ENCODE measurements at places on chromosomes 4 and X.

DNA sequence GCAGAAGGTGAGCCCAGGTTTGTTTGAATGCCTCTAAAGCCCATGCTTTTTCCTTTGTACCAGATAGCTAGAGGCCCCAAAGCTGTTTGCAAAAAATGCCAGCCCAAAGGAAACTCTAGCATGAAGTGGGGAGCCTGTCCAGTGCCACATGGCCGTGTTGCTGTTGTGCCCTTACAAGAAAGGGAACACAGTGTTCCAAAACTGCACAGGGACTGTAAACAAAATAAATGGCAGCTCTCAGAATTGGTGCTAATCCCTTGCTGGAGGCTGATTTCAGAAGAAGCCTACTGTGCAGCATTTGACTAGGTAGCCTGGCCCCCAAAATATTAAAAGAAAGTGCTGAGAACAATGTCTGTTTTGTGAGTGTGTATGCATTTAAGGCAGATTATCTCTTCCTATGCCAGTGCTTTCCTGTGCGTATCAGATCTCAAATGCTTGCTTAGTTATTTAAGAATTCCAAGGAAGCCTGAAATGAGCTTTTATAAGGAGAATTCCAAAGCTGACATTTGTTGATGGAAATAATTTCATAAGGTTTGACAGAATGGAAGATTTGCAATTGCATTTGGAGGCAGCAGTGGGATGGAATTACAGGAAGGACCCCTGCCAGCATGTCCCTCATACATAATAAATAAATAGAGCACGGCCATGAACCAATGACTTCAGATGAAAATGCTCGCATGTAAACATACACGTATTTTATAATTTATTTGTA lies 115.7 kb downstream of the IRF2 start:
- no peak for DNase-seq

DNA sequence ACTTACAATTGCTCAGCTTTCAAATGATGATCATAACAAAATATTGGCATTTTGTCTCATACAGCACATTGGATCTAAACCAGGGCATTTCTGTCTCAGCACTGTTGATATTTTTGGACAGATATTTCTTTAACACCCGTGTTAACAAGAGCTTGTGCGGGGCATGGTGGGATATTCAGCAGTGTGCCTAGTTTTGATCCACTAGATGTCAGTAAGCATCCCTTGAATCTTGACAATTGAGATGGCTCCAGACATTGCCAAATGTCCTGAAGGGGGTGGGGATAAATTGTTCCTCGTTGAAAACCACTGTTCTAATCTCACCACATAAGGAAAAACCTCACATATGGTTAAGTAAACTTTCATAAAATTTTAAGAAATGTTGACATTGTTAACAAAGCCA lies 806.3 kb downstream of the STIM2 start:
- DNase-seq: no peak

GRCh38 chr4:171727185-171727584 lies 86.0 kb upstream of the GALNTL6 start:
- no peak for DNase-seq

- DNase-seq: peak; percentile 9
These were observed 26.4 kb upstream of the SMIM14 start for GRCh38 chr4:39664828-39665731.

GRCh38 chr4:8050555-8051206 lies 107.9 kb downstream of the ABLIM2 start:
- DNase-seq: no peak

GRCh38 chrX:108216405-108216804 lies 124.8 kb downstream of the ATG4A start:
- no peak for DNase-seq

DNA sequence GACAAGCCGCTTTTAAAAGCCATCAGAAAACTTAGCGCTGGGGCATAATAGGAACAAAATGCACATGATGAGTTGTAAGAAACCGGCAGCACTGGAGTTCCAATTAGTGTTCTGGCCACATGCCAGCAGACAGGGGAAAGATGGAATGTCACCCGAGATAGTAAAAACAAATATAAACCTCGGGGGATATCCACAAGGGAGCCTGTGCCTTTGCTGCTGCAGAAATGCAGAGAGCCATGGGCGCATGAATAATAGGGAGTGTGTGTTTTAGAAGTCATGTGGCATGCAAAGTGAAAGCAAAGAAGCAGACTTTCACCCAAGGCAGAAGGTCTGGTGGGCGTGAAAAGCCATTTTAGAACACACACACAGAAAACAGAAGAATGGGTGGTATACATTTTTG lies 19.1 kb downstream of the GPRASP3 start:
- DNase-seq: no peak

DNA sequence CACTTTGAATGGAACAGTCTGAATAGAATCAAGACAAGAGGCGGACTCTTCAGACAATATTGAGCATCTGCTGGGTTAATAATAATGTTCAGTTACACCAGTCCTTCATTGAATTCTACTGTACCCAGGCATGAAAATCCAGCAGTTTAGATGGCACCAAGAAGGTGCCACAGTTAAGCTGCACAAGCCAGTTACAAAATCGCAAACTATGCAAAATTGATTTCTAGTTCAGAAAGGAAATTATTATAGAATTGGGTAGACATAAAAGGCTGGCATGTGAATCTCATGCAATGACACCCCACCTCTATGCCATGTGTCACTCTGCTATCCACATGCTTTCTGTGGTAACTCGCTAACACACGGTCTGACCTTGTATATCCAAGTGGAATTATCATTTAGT lies 105.8 kb upstream of the VCX3A start:
- DNase-seq: no peak

DNA sequence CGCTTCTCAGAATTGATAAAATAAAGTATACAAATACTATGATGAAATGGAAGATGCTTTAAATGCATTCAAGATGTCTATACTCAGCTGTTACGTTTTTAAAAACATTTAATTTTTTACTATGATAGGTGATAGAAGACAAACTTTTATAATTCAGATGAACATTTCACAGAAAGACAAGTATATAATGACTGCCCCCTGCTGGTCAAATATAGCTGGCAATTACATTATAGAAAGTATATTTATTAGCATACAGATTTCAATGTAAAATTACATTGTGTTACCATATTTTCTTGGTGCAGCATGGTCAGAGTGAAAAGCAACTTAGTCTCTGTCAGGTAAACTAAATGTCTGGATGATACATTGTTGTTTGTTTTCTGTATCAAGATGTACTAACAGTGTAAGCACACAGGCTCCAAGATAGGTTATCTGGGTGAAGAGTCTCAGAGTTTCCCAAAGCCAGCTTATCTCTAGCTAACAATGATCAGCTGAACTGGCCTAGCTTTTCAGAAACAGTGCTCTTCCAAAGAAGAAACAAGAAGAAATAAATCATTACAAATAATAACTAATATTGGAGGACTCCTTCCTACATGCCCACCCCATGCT lies 54.1 kb downstream of the SRPX start:
- peak; percentile 8 for DNase-seq

DNA sequence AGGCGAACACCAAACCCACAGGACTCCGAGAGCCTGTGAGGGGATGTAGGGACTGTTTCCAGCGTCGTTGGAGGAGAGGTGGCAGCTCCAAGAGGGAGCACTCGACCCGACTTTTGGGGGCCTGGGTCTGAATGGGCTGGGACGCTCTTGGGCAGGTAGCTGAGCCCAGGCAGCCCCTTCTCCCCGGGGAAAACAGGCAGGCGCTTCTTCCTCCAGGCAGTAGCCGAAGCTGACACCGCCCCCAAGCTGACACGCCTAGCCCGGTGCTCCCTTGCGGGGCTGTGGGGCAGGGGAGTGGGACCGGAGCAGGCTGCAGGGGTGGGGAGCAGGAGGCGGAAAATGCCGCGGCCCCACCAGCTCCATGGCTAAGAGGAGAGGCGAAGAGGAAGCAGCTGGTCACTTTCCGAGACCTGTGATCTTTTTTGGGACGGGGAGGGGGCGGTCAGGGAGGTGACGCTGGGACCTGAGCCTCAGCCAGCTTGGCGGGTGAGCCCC lies 4.2 kb downstream of the NKX1-1 start:
- DNase-seq: no peak

GRCh38 chr4:3864742-3865721 lies 98.8 kb downstream of the ADRA2C start:
- DNase-seq: no peak

GRCh38 chr4:22794732-22795131 lies 102.0 kb downstream of the GBA3 start:
- DNase-seq: no peak

- DNase-seq: no peak
These were observed 95.8 kb downstream of the MID1 start for GRCh38 chrX:10524578-10524977.

DNA sequence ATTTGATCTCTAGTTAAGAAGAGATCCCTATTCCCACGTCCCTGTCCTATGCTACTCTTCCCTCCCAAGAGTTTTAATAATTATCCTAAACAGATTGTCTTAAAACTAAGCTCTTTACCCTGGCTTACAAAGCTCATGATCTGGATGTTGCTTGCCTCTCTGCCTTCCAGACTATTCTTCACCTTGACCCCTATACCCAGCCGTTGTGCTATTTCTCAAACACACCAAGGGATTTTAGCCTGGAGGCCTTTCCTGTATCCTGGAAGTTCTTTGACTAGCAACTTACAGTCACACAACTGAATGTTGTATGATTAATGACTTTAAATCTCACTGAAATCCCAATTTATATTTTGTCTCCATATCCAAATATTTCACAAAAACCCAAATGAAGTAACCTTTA lies 314.9 kb downstream of the ADGRL3 start:
- DNase-seq: no peak

DNA sequence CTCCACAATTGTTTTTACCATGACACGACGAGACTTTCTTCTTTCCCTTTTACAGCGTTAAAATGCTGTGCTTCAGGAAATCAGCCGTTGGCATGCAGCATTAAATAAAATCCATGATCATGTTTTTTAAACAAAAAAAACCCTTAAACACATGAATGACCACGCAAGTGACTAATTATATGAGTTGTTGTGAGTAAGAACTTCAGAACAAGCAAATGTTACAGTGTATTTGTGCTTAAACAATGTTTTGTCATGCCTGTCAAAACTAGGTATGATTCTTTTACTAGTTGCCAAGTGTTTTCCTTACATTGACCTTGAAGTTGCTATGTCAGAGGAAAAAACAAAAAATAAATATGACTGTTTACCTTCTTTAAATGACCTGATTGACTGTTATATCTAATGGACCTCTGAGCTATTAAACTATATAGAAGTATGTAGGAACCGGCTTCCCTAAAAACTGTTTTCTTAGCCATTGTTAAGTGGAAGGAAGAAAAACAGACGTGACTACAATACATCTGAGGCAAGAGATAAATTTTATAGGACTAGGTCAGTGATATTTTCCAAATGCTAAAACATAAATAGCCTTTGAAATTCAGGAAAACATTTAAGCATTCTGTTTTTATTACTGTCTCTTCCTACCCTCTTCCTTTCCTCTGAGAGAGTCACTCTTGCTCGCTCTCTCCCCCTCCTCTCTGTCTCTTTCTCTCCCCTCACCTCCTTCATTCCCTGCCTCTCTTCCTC lies 197.1 kb downstream of the PALLD start:
- no peak for DNase-seq

- no peak for DNase-seq
These were observed 65.8 kb upstream of the GPRIN3 start for GRCh38 chr4:89373394-89373793.

- peak; percentile 84 for DNase-seq
These were observed 36.0 kb downstream of the CXCL8 start for GRCh38 chr4:73776321-73776729.

DNA sequence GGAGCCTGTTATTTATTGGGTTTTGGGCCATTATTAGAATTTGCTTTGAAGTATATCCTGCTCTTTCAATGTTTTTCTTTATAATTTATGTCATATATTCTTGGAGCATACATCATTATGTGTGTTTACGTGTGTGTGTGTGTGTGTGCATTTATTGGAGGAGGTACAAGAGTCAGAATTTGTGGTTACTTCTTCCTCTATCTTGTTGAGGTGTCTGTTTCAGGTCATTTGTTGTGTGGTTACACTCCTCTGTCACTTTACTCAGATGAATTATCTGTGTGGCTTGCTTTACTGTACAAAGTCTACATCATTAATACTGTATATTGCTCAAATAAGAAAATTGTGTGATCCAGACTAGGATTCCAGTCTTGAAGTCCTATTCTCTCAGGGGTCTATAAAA lies 1957.4 kb upstream of the TENM3 start:
- DNase-seq: no peak

GRCh38 chr4:152095701-152096070 lies 334.9 kb upstream of the GATB start:
- no peak for DNase-seq

GRCh38 chr4:19735012-19735411 lies 516.7 kb upstream of the SLIT2 start:
- no peak for DNase-seq

GRCh38 chr4:183801457-183802165 lies 103.5 kb upstream of the STOX2 start:
- DNase-seq: no peak

DNA sequence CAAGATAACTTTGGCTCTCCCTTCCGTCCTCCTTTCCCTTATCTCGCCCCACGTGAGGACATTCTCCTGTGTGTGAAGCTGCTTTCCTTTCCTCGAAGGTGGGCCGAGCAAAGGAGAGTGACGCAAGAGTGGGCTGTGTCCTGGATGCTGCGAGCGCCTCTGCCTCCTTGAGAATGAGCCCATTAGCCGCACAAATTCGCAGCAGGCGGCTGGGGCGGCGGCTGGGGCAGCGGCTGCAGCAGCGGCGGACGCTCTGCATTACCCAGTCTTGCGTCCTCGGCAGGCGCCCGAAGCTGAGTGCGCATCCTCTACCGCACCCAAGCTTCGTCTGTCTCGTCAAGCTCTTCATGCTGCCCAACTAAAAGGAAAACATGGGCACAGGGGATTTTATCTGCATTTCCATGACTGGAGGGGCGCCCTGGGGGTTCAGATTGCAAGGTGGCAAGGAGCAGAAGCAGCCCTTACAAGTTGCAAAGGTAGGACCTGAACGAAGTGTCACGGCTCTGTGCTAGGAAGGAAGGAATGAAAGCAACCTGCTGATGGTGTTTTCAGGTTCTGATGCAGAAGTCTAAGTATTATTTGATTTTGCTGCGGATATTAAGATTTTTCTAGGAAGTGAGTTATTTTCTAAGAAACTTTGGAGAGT lies at the start of gene SYNPO2:
Gene SYNPO2, plus strand, starts transcription at position 189 of the 646 bp plus-strand sequence. Its CDS starts 183 bp downstream, at position 372.
- DNase-seq: peak; percentile 48

- DNase-seq: no peak
These were observed 93.7 kb downstream of the MXRA5 start for GRCh38 chrX:3252744-3253143.

All from Caki2 (cell line).